Right kidney (tissue), 9 donors: ENCODE measurements at places on chromosomes 7 and 10.

GRCh38 chr7:106064316-106064715, 47.8 kb downstream of the SYPL1 start:
- no peak for DNase-seq

GRCh38 chr10:3784510-3785250, at the start of gene KLF6:
KLF6 (minus strand) TSS chr10:3785209; CDS start chr10:3785014, 195 bp downstream.
- peak; percentile 94 for DNase-seq

GRCh38 chr7:141788296-141788695, 1.7 kb upstream of the TAS2R5 start:
- no peak for DNase-seq

DNA sequence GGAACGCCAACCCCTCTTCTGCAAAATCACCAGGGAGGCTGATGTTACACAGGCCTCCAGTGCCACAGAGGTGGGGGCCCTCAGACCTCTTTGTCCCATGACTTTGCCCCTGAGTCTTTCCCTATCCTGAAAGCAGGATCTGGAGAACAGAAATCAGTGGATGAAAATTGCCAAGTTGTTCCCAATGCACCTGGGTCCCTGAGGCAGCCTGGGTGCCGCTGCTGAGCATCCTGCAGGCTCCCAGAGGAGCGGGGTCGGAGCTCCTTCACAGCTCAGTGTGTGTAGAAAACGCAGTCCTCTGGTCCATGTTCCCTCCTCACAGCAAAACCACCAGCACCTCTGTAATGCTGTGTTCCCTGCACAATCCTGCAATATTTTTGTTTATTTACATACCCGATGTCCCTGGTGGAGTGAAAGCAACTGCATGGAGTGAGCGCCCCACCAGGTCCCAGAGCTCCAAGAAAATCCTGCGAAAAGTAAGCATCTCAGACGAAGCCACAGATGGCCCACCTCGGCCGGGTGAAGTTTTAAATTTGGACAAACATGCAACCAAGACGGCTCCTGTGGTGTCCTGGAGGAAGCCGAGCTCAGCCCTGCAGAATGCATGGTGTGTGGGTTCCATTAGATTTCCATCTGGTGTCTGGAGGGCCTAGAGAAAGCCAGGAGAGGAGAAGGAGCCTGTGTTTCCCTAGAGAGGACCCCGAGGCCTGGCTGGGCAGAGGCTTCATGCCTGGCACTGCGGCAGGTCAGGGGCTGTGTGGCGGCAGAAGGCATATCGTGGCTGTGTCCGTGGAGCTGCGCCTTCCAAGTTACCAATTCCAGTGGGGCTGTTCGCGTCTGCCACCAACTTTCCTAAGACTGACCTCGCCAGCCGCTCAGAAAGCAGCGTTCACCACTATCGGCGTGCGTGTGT, 235.2 kb downstream of the WDR37 start:
- no peak for DNase-seq

DNA sequence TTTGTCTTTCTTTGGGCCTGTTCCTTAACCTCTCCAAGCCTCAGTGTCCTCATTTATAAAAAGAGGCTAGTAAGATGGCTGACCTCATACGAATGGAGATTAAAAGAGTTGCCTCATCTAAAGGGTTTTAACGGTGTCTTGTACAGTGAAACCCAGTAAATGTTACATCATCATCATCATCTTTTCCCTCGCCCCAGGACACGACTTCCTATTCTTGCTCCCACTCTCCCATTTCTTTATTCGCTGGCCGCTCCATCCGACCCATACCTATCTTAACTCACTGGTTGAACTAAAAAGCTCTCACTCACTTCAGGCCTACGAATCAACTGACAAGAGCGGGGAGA, 554 bp downstream of the FRA10AC1 start:
- DNase-seq, result peak; percentile 63

DNA sequence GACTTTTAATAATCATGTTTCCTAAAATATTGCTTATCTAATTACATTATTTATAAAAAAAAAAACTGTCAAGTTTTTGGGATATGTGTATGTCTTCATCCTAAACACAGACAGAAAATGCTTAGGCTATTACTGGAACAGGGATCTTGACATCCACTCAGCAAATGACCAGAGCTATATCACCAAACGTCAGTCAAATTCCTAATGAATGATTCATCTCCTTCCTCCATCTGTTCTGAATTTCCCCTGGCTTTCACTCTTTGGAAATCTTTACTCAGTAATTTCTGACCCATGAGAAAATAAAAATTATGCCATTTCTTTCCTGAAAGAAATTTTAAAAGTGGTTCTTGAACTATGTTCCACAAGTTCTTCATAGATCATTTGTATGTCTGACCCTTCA, 552.4 kb upstream of the KCND2 start:
- no peak for DNase-seq

DNA sequence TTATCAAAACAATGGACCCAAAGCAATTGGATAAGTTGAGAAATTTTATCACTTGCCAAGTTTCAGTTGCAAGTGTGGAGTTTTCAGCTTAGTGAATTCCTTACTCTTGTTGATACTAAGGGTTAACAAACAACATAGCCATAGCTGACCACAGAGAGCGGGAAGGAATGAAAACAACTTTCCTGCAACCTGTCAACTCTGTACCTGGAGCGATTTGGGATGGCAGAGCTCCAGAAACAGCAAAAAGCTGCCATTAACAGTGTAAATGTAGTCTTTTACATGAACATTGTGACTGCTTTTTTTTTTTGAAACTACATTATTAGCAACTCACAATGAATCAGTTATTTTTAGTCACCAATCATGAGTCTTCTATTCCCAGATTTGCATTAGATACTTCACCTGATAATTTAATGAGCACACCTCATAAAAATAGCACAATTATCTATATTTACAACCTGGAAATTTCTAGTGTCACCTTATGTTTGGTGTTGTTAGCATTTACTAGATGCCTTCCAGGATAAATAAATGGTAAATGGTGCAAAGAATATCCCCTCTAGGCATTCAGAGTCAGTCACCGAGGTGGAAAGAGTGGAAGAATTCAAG, 47.6 kb upstream of the RAPGEF5 start:
- no peak for DNase-seq
